Fibroblast of mammary gland (primary cell): ENCODE measurements at places on chromosomes 5 and 9.

- no peak for DNase-seq
These were observed 124.4 kb downstream of the TMEM174 start for GRCh38 chr5:73297430-73297829.

DNA sequence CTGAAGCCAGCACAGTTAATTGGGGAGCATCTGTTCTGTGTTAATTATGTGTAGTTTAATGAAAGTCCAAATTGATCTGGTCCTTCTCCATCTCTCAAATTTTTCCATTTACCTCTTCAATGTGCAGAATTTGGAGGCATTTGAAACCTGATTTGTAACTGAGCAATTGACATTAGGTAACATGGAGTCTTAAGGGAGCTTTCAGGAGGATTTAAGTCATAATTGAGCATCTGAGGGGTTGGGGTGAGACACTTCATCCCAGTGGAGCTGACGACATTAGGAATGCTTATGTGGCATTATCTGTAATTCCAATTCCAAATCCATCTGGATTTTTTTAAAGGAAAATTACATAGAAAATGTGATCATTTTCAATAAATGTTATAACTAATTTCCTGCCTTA, 1015.9 kb downstream of the TLE1 start:
- DNase-seq: no peak

- DNase-seq: no peak
These were observed 5.5 kb downstream of the PDLIM4 start for GRCh38 chr5:132262882-132263547.

DNA sequence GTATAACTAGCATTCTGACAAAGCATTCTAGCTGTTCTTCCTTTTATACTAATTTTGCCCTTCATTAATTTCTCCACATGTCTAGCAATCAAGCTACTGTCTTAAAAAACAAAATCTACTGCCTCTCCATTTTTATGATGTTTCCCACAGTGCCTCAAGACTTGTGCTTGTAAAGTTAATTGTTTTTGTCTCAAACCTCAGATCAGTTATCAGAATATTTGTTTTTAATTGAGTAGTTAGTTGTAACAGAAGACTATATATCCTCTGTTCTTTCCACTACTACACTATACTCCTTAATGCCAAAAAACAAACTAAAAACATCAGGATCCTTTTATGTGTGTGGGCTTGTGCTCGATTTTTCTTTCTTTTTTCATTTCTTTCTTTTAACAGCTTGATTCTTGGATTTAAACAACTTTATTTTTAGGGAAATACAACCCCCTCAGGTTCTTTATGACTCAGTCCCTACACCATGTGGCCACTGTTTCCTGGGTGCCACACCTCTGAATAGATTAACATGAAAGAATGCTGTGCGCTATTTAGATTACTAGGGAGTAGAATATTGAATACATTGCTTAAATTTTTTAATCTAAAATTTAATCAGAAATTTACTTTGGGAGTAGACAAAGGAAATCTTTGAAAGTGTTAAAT, 1.2 kb downstream of the ASPN start:
- peak; percentile 16 for DNase-seq

DNA sequence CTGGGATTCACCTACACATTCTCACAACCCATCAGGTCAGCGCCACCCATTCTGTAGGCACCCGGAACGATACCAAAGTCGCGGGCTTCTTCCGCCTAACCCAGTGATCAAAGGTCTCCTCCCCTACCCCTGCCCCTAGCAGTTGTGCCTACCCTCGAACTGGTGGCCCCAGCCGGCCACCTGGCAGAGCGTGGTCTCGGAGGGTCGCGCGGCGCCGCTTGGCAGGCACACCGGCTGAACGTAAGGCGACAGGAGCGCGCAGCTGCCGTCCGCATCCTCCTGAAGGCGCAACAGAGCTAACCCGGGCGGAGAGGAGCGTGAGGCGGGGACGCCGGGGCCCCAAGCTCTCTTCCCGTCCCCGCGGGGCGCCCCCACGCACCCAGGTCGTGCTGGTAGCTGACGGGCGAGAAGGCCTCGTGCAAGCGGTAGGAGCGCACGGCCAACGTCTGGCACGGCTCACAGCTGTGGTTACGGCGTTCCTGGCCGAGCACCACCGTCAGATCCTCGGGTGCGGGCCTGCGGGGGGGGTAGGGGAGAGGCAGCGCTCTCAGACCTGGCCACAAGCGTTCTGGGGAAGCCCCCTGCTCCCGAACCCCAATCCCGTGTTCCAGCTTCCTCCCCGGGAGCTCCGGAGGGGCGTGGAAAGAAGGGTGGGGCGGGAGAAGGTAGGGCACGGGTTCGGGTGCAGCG, 2.8 kb upstream of the PFN3 start:
- DNase-seq: no peak

GRCh38 chr5:45774528-45774927, 78.3 kb upstream of the HCN1 start:
- DNase-seq: no peak

GRCh38 chr9:94920420-94921091, 194.1 kb downstream of the AOPEP start:
- DNase-seq: peak; percentile 90

- peak; percentile 80 for DNase-seq
These were observed 26.7 kb downstream of the F2R start for GRCh38 chr5:76742583-76742982.

DNA sequence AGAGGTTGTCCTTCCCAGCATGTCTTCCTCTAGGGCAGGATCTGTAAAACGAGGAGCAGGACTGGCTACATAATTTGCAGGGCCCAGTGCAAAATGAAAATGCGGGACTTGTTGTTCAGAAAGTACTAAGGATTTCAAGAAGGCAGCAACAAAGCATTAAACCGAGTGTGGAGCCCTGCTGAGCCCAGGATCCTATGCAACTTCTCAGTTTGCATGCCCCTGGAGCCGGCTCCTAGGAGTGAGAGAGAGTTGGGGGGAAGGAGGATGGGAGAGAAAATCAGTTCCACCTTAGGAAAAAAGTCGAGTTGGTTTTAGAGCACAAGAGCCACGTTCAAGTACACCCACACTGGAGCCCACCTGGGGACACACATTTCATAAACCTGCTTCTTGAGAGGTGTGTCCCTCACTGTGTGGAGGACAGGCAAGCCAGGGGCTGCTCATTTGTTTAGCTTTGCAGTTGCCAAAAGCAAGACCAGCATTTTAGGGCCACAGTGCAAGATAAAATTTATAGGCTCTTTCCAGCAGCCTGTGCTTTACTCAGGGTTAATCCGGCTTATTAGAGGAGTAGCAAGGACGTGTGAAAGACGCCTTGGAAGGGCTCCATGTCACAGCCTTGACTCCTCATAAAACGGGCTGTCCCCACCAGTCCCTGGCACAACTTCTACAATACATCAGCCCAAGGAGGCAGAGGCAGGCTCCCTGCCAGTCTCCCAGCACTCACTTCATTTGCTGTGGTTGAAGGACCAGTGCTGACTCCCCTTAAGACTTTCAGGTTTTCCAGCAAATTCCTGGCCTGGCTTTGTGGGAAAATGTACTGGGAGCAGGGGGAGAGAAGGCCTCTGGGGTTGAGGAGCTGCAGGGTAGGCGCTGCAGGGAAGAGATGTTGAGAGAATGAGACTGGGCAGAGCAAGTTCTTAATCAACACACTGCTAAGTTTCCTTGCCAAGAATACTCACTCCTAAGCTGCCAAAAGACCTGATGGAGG, 159.7 kb upstream of the SEMA6A start:
- DNase-seq: no peak

DNA sequence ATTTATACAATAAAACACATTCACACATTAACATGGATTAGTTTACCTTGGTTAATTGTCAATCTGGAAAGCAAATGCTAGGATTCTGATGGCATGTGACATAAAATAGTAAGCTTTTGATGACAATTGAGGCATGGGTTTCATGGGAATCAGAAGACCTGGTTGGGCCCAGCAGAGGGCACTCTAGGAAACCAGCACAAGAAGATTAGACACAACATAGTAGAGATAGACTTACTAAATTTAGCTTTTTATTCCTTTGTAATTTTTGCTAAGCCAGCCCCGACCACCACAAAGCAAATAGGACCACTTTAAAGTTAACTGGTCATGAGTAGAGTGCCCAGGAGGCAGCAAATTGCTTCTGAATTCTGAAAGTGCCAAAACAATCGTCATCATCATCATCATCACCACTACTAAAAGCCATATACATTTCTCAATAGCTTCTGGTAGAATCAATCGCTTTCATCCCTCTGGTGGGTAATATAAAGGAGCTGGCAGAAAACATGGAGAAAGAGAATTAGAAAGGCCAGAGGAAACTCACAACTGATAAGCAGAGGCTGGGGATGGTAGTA, 163.2 kb downstream of the ARRDC3 start:
- DNase-seq: peak; percentile 71

- no peak for DNase-seq
These were observed 209.6 kb downstream of the FBN2 start for GRCh38 chr5:128328446-128328845.

DNA sequence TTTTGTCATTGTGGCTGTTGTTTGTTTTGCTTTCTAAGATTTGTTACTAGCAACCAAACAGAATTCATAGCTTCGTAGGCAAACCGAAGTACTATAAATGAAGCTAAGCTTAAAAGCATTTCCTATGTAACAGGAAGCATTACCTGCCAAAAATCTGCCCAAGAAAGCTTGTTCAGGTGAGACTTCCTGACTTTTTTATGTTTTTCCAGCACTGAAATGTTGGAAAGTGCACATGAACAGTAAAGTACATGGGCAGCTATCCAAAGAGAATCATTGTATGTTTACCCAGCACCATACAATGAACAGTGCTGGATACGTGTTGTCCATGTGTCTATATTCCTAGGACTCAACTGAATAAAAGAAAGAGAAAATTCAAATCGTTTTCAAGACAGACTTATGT, 247.1 kb downstream of the NFIB start:
- DNase-seq: no peak

GRCh38 chr5:8417316-8418048, 548.5 kb downstream of the MTRR start:
- no peak for DNase-seq

DNA sequence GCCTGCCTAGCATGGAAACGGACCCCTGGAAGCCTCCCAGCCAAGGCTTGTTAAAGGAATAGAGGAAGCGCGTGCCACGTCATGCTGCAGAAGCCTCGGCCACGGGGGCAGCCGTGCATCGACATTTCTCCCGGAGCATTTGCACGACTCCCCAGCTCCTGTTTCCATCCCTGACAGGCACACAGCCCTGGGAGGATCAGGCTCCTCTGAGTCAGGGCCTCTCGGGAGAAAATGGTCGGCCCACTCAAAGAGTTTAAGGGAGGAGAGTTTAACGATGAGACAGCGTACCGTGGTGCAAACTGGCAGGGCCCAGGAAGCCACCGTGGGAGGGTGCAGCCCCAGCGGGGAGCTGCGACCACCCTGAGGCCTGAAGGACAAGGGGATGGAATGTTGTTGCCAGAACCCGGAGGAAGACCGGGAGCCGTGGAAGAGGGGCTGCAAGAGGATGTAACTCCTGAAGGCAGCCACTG, 213.6 kb downstream of the PAX5 start:
- DNase-seq: peak; percentile 24

- DNase-seq: peak; percentile 69
These were observed 2.8 kb upstream of the PLK2 start for GRCh38 chr5:58462623-58463230.

GRCh38 chr5:133797167-133797566, 171.3 kb downstream of the C5orf15 start:
- no peak for DNase-seq

- no peak for DNase-seq
These were observed 54.0 kb downstream of the FEM1C start for GRCh38 chr5:115490596-115490995.

- no peak for DNase-seq
These were observed 129.5 kb downstream of the RGS3 start for GRCh38 chr9:113592876-113593575.
